ENCODE measurements at places on chromosomes 5 and 9.

DNA sequence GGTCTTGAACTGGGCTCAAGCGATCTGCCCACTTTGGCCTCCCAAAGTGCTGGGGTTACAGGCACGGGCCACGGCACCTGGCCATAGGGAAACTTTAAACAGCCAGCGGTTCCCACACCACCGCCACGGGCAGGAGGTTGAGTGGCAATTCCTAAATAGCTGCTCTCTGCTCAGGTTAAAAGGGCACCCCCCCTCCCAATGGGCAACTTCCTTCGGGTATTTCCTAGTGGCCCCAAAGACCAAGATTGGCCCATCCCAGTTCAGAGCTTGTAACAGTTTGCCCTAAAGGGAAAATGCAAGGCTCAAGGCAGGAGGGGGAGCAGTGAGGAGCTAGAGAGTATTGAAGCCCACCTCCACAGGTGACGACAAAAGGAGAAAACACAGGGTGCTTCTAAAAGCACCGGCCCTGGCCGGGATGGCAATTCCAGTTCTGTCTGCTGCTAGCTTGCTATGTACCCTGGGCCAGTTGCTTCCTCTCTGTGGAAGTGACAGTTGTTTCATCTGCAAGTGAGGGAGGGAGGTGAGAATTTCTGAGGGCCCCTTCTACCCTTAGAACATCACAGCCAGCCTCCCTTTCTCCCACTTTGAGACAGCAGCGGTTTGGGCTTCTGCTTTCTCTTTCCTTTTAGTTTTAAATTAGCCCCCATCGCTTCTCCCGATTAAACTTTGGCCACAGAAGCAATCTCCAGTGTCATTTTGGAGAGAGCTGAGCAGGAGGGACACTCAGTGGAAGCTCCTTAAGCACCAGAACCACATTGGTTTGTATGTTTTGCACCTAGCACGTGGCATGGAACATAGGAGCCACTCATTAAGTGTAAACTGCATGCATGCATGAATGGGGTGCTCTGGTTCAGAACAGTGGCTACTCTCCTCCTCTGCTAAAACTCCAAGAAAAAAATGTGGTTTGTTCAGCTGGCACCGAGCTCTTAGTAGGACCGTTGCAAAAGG is 17.3 kb upstream of the TNIP1 start:
- no peak for DNase-seq

- peak; percentile 2 for DNase-seq
Measured at GRCh38 chr5:180470966-180471582, 23.1 kb upstream of the CNOT6 start.

- DNase-seq = no peak
Measured at GRCh38 chr5:757931-758697, 26.4 kb downstream of the ZDHHC11B start.

- DNase-seq = no peak
Measured at GRCh38 chr9:126965077-126965476, 50.5 kb downstream of the RALGPS1 start.

GRCh38 chr9:35518225-35518821 is 28.4 kb downstream of the RUSC2 start:
- DNase-seq = no peak

Measured in NCI-H1092 (cell line).